BJ (cell line): ENCODE measurements at places on chromosomes 4 and X. TPM values are rescaled to one million over a fixed set of nuclear protein-coding genes. Genes with fewer than 3 reads are reported as not detected.

- DNase-seq, result no peak
These were observed 91.1 kb upstream of the PGRMC2 start for GRCh38 chr4:128378668-128379067.

FGB gene
- polyA plus RNA-seq, result not detected in 2 replicates

CXCL11 gene
- polyA plus RNA-seq, result not detected in 2 replicates

DNA sequence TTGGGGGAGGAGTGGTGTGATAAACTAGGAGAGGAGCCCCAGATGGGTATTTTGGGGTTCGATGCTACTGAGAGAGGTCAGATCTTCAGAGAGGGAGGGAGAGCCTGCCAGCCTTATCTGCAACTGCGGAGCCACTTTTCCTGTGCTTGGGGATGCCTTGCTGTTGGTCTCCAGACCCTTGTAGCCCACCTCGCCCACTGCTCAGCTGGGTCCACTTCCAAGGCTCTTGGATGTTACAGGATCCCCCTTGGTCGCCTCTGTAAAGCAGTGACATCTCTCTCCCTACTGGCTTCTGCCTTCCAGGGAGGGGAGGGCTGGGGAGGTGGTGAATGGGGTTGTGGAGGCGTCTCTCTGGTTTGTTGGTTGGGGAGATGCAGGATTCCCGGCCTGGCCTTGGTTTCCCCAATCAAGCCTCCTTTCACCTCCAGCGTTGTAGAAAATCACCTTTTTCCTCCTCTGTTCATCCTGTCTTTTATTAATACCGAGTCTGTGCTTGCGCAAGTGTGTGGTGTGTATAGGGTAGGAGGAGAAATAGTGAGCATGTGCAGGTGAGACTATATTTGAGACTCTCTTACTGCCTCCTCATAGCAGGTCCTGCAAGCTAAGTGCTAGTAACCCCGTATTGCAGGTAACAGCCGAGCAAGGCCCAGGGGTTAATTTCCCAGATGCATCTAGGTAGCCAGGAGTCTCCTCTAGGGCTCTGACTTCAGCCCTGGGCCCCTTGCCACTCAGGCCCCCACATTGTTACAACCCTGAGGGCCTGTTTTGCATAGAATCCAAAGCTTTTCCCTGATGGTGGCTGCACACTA, 337.4 kb downstream of the ARHGAP10 start:
- no peak for DNase-seq

USP17L13 gene
- not detected in 2 replicates for polyA plus RNA-seq

GRCh38 chr4:498328-498904, 540 bp downstream of the ZNF721 start:
- DNase-seq, result no peak

DNA sequence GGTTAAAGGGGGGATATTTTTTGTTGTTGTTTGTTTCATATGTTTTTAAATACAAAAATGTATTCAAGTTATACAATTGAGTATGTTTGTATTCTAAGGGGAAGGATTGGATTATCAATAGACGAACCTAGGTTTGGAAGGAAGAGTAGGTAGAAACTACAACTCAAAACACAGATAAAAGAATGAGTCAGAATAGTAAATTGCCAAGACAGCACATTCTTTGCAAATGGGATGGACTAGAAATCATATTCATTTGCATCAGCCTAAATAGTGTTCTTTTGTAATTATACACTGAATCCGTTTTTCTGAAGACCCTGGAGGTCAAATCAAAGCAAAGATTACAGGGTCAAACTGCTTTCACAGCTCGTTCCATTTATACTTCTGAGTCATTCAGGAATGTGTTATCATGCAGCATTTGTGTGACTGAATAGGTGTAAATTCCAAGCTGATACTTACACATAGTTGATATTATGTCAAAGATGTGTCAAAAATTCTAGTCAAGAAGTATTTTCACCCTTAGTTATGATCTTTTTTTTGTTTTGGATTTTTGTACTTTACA, 273.3 kb upstream of the FAT4 start:
- DNase-seq, result no peak

TDO2 gene
- polyA plus RNA-seq, result 0.27 TPM in 1 of 2 replicates, not detected in the other

GRCh38 chr4:17366496-17366895, 145.4 kb downstream of the QDPR start:
- no peak for DNase-seq

FAM47A gene
- polyA plus RNA-seq, result not detected in 2 replicates

DNA sequence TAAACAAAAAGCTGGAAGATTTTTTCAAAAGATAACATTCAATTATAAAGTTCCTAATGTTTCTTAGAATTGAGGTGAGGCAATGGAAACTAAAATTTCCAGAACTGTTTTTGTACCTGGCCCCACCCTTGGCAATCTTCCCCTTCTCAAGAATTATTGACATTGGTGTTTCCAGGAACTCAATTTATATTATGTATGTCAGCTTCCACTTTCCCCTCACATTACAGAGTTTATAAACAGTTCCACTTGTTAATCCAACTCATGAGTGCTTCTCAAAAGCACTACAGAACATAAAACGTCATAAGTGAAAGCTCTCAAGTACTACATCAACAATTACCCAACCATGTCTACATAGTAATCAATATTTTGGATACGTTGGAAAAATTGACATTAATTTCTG, 107.4 kb downstream of the FAM13A start:
- DNase-seq, result no peak

DNA sequence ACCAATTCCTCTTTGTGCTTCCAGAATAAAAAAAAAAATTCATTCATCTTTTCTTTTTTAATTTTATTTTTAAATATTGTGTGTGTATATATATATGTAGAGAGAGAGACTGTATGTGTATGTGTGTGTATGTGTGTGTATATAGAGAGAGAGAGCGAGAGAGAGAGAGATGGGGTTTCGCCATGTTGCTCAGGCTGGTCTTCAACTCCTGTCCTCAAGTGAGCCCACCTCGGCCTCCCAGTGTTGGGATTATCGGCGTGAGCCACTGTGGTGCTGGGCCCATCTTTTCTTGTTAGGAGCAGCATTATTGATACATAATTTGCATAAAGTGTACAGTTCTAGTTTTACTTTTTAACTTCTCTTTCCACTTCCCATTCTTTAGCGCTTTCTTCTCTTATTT, 33.6 kb downstream of the KDM6A start:
- DNase-seq, result no peak

REELD1 gene
- not detected in 2 replicates for polyA plus RNA-seq

PLRG1 gene
- polyA plus RNA-seq, result 98.6 and 137 TPM in 2 replicates

GRCh38 chr4:183932576-183932975, 27.5 kb downstream of the STOX2 start:
- DNase-seq, result no peak

CNGA1 gene
- polyA plus RNA-seq, result 0.04 TPM in 1 of 2 replicates, not detected in the other

DNA sequence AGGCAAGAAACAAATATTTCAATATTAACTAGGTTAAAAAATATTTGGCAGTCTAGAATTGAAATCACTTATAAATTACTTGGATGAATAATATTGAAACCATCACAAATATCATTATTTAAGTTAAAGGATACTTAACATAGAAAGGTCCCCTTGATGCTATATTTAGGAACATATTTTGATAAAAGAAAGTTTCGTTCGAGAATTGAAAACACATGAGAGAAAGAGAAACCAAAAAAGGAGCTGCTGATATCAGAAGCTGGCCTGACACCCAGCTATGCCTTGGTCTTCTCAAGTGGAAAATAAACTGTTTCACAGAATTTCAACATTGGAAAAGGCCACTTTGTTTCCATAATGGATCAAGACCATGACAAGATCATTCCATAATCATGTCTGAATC, 762.4 kb downstream of the DMD start:
- no peak for DNase-seq

DNA sequence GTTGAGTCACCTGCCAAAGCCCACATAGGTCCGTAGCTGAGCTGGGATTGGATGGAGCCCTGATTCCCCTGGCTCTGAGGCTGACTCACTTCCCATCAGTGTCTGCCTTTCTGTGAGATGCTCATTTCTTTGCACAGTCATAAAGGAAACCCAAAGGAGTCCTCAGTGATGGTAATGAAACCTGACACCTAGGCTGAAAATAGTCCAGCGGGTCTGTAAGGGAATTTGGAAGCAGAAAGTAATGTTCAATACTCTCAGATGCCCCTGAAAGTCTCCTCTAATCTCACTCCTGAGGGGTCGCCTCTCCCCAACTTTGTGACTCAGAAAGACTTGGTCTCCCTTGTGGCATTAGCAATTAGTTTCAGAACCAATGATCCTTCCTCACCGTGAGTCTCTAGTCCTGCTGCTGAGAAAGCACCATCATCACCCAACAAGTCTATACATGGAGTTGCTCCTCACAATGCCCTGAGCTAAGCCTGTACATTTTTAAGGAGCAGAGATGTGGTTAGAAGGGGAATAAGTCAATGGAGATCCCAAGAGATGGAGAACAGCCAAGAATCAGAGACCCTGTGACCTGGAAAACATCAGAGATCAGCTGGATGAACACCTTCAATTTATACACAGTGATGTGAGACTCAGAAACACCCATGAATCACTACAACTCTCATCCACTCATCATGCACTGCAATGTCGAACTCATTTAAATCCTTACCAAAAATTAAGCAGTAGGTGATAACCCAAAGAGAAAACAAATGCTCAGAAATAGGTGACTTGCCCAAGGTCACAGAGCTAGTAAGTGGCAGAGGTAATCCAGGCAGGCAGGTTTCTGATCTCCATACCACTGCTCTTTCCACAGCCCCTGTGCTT, 219.0 kb upstream of the CPEB2 start:
- no peak for DNase-seq

GRCh38 chr4:75845992-75846391, 56.3 kb downstream of the PPEF2 start:
- DNase-seq, result no peak

MANBA gene
- 6.3 and 8.6 TPM in 2 replicates for polyA plus RNA-seq

GRCh38 chrX:45823536-45823935, 622.9 kb upstream of the DIPK2B start:
- no peak for DNase-seq

GRCh38 chr4:176671532-176671931, 121.2 kb downstream of the VEGFC start:
- no peak for DNase-seq

DNA sequence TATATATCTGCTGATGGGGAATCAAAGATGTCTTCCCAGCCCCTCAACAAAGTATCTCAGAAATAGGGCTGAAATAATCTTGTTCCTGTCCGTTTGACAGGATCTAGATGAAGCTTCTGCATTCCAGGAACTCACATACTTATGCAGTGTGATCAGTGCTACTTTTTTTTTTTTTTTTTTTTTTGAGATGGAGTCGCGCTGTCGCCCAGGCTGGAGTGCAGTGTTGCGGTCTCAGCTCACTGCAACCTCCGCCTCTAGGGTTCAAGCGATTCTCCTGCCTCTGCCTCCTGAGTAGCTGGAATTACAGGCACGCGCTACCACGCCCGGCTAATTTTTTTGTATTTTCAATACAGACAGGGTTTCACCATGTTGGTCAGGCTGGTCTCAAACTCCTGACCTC, 36.4 kb downstream of the DHX15 start:
- no peak for DNase-seq

GRCh38 chr4:38482696-38483095, 181.3 kb upstream of the KLF3 start:
- no peak for DNase-seq

- DNase-seq, result no peak
These were observed 8.3 kb upstream of the MAP7D3 start for GRCh38 chrX:136259543-136259942.

- no peak for DNase-seq
These were observed 9.1 kb downstream of the WFS1 start for GRCh38 chr4:6278801-6279197.

DIPK2B gene
- polyA plus RNA-seq, result not detected in 2 replicates

DNA sequence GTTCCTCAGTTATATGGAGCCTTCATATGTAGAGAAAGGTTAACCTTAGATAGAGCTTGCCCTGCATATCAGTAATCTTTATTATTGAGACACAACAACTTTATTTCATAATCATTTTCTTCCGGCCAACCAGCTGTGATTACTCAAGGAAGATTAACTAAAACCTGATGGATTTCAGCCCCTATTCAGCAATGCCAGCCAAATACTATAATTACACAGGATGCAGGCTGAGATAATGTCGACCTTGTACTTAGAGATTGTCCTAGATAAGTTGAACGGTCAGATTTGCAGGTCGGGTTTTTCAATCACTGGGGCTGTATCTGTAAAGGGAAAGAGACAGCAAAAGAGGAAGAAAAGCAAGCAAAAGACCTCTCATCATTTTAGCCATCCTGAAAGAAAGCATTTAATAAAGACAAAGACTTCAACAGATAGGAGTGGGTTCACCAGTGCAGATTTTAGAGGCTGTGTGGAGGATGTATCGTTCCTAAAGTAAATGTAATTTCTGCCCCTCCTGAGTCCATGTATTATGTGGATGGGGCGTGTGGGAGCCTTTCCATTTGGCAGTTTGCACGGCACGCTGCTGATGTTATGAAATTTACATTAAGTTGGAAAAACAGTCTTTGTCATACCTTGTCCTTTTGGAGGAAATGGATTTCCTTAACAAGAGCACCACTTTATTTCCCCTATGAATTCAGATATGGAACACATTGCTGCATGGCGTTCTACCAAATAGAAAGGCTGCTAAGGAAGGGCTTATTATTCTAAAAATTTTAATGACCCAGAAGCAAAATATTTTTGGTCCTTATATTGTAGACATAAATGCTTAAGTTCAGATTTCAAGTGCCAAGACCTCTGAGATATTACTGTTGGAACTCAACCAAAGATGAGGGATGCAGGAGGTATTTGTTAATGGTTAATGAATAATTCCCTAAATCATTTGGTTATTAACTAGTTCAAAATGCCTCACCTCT, 496.7 kb downstream of the SPRY1 start:
- no peak for DNase-seq

HPRT1 gene
- polyA plus RNA-seq, result 8.8 and 20.6 TPM in 2 replicates

DNA sequence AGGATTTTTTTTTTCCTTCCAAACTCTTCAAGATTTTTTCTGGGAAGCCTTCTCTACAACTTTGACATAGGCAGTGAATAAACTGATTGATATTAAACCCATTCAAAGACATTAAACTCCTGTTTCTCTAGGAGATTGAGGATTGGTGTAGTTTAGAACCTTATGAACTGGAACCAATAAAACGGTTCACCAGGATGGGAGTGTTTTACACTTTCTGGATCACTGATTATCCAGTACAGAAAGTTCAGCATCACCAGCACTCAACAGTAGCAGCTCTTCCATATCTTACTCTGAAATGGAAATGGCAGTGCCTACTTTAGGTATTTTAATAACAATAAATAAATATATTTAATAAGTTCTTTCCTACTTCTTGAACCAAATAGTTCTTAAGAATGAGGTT, 76.7 kb downstream of the BMPR1B start:
- DNase-seq, result no peak

TCP11X2 gene
- not detected in 2 replicates for polyA plus RNA-seq

DNA sequence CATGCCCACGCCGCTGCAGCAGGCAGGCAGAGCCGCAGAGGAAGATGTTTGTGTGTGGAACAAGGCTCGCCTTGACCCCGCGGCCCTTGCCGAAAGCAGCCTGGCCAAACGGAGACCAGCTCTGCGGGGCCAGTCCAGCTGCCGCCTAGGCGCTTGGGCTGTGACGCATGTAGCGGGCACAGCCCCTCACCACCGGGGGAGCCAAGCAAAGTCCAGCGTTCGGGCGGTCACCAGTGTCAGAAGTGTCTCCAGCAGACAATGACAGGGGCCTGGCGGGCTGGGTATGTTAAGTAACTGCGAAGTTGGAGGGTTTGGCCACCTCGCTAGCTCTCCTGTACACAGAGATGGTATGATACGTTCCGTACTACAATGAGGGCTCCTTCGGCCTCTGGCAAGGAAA, 1.3 kb downstream of the AMER1 start:
- no peak for DNase-seq

GRCh38 chr4:1233641-1234308, 15.2 kb downstream of the CTBP1 start:
- no peak for DNase-seq

KIF4A gene
- polyA plus RNA-seq, result 10.8 and 13.3 TPM in 2 replicates
